Peyer's patch (tissue), 4 donors: ENCODE measurements at places on chromosomes 16 and 17. TPM values are rescaled to one million over a fixed set of nuclear protein-coding genes. Genes with fewer than 3 reads are reported as not detected.
A peak's percentile ranks its signal among the peaks of the same experiment; 100 is the strongest.

SPN gene
- 2.5 TPM for total RNA-seq

PRCD gene
- not detected for total RNA-seq

DNA sequence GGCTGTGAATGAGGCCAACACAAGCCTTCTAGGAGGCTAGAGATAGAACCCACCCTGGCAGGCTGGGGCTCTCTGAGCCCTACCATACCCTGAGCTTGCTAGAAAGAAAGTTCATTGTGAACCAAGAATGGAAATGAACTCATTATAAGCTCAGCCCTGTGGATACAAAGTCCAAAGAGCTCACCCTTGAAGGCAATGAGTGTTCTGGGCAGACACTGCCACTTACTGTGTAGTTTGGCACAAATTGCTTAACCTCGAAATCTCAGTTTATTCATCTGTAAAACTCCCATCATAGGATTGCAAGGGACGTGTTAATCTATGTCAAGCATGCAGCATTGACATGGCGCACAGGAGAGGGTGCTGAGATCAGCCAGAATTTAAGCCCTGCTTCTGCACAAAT is 5.5 kb downstream of the KDM8 start:
- no peak for DNase-seq

DNA sequence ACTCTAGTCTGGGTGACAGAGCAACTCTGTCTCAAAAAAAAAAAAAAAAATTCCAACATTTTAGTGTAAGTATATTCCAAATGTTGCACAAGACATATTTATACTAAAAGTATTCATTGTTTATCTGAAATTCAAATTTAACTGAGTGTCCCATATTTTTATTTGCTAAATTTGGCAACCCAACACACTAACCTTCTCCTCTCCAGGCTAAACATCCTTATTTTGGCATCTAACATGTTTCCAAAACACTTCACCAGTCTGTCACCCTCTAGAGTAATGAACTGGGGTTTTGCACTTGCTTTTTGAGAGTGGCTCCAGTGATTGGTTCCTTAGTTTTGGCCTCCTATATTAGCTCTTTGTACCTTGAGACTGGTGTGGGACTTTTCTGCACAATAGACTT is 243.4 kb upstream of the SALL1 start:
- no peak for DNase-seq

DNA sequence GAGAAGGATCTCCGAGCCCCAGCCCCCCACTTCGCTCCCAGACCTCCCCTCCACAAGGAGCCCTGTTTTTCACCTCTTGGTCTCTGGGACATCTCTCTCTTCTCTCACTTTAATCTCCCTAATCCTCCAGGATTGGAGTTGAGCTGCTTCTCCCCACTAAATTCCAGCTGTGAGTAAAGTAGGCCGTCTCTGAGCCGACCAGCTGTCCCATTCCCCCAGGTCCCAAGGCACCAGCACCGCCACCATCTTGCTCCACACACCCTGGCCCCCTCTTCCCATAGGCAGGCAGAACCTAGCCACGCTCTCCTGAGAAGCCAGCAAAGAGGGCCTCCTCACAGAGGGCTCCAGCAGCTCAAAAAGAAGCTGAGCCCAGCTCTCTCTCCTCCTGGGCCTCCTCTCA is 878 bp downstream of the DLG4 start:
- no peak for DNase-seq

DNA sequence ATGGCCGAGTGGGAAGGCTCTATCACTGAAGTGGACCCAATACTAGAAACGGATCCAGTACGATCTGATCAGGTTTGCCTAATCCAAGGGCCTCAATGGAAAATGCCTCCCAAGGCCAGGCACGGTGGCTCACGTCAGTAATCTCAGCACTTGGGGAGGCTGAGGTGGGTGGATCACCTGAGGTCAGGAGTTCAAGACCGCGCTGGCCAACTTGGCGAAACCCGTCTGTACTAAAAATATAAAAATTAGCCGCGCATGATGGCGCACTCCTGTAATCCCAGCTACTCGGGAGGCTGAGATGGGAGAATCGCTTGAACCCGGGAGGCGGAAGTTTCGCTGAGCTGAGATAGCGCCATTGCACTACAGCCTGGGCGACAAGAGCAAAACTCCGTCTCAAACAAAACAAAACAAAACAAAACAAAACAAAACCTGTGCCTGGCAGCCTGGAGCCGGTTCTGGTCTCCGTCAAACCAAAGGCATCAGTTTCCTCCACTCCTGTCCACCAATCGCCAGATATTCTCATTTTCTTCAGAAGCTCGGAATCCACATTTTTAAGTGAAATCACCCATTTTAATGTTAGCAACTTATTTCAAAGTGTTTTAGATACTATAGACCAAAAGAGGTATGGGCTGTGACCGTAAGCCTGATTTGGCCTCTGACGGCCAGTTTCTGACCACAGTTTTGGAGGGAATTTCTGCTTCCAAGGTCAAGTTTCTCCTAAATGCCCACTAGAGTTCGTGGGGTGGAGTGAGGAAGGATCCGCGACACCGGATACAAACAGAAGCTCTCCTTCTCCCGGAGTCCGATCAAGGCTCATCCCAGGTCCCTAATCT is 664 bp downstream of the NQO1 start:
- peak; percentile 44 for DNase-seq

- DNase-seq = no peak
Observed at GRCh38 chr16:66426112-66427035, 721 bp upstream of the BEAN1 start.

DNA sequence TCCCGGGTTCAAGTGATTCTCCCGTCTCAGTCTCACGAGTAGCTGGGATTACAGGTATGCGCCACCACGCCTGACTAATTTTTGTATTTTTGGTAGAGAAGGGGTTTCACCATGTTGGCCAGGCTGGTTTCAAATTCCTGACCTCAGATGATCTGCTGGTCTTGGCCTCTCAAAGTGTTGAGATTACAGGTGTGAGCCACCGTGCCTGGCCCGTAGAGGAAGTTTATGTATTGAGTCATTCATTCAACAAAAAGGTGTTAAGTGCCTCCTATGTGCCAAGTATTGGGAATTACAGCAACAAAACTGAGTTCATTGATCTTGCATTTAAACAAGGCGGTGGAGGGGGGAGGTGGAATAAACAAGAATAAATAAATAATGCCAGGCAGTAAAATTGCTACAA is 10.2 kb upstream of the CNOT1 start:
- no peak for DNase-seq

GRCh38 chr16:49566432-49566831 is 192.8 kb downstream of the C16orf78 start:
- no peak for DNase-seq

DNA sequence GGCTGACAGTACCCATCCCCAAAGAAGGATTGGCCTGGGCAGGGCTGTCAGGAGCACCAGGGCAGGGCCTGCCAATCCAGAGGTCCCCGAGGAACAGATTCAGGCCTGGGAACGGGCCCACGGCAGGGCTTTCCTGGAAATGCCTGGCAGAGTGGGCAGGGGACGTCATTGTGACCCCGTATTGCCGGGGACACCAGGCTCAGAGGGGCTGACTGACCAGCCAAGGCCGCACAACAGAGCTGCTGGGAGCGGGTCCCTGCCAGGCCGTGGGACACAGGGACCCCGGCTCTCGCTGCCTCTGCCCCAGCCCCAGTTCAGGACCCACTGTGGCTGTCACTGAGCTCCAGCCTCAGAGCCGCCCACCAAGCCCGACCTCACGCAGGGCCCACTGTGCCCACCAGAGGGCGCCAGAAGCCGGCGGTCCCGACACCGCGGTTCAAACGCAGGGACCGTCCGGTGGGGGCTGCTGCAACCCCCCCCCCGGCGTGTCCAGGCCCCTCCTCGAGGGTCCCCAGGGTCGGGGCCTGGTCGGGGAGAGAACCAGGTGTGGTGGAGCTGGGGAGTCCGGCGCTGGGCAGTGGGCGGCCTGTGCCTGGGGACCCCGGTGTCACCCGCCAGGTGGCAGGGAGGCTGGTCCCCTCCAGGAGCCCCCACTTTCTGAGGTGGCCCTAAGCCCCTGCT is 15.2 kb upstream of the SSTR5 start:
- peak; percentile 72 for DNase-seq
